ENCODE measurements at places on chromosomes 4 and X.

DNA sequence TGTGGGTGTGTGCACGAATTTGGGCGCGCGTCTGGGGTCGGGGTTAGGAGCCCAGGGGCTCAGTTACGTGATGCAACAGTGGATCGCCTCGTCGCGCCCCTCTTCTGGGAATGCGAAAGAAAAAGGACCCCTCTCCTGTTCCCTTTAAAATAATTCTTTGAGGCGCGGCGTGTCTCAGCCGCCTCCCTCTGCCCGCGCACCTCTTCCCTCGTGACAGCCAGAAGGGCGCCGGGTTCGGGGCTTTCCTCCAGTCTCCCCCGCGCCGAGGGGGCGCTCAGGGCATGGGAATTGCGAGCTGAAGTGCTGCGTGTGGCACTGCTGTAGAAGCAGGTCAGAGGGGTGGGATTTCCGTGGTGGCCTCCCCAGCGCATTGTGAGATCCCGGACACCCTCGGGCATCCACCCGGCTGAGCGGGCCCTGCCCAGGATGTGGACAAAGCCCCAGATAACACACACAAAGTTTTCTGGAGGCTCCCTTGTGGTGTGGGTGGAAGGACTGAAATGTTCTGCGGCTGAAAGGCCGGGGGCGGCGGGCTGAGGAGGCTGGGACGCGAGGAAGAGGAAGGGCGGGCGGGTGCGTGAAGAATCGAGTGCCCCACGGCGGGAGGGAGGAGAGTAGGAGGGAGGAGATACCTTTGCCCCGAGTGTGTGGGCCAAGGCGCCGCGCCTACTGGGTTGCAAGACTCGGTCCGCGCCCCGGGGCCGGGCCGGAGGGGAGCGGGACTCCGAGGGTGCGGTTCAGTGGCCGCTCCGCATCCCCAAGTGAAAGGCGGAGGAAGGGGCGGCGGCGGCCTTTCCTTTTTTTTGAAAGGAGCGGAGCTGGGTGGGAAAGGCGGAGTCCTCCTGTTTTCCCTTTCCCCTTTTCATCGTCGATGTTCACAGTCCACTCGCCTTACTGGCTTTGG, 752 bp downstream of the SEPTIN11 start:
- peak; percentile 16 for DNase-seq

DNA sequence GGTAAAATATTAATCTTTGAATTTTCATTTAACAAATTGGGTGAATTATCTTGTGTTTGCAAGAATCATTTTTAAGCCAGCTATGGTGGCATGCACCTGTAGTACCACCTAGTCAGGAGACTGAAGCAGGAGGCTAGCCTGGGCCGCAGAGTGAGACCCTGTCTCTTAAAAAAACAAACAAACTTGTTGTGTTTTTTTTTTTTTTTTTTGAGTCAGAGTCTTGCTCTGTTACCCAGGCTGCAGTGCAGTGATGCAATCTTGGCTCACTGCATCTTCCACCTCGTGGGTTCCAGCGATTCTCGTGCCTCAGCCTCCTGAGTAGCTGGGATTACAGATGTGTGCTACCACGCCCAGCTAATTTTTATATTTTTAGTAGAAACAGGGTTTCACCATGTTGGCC, 2.2 kb downstream of the TXLNG start:
- DNase-seq, result no peak

GRCh38 chrX:39336671-39337311, 535.5 kb downstream of the MID1IP1 start:
- no peak for DNase-seq

DNA sequence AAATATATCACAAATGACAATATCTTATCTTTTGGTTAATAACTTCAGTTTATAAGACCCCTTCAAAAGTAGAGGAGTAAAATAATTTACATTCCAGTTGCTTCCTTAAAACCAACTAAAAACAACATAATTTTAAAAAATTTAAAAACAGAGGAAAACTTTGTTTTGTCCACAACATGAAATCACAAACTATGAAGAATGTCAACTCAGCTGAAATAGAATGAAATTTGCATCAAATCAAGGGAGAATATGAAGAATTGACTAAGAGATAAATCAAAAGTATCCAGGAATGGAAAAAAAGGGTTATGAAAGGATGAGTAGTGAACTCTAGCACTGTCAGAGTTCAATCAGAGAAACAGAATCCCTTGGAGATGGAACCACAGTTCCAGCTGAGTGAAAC, 2.2 kb upstream of the YY2 start:
- no peak for DNase-seq

- no peak for DNase-seq
These were observed 4.0 kb downstream of the DCLK2 start for GRCh38 chr4:150082241-150082640.

GRCh38 chr4:74931376-74931775, 1.5 kb upstream of the PARM1 start:
- DNase-seq, result no peak

DNA sequence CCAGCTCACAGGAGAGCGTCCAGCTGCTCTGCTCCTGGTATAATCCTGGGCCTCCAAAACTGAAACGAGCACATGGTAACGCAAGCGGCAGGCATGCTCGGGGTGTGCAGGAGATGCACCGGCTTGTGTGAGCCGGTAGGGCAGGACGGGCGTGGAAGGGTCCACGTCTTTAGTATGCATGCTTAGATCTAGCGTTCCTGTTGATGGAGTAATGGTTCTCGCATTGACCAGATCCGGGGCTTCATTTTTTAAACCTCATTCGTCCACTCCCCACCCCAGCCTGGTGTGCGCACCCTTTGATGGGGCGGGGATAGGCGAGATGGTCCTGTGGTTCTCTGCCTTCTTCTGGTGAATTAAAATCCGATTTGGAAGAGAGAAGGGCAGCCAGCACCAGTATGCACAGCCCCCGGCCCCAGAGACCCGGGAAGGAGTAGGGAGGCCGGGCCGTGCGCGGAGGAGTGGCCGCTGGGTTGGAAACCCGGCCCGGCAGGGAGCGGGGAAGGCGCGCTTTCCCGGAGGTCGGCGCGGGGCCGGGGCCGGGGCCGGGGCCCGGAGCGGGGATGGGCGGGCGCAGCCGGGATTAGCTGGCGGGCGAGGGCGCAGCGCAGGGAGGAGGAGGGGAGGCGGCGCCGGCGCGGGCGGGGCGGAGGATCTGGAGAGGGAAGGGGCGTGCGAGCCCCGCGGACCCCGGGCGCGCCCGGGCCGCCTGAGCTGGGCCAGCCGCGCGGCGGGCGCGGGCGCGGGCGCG, 39.9 kb downstream of the FAM149A start:
- no peak for DNase-seq

DNA sequence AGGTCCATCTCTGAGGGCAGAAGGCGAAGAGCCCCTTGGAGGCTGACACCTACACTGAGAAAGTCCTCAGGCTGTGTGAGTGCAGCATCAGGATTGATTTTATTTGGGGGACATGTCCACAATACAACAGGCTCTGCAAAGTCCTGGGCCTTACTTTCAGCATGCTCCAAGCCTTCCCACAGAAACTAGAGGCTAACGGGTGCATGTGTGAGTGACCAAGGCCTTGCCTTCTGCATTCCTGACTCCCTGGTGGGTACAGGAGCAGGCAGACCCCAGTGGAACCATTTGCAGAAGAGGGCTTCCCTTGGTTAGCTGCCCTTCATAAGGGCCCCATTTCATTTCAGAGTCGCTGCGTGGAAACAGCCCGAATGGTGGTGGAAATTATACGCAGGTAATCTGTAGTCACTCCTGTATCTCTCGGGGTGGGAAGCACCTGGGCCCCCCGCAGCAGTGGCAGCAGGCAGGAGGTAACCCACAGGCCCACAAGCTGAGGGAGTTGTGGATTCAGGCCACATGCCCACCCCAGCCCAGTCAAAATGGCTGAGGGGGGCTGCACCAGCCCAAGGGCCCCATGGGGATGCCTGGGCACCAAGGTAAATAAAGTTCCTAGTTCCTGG, 37.7 kb downstream of the NSG1 start:
- DNase-seq, result no peak

GRCh38 chr4:79199743-79200142, 126.1 kb downstream of the NAA11 start:
- DNase-seq, result no peak

- DNase-seq, result no peak
These were observed 142.4 kb downstream of the TMEM164 start for GRCh38 chrX:110145311-110145710.

DNA sequence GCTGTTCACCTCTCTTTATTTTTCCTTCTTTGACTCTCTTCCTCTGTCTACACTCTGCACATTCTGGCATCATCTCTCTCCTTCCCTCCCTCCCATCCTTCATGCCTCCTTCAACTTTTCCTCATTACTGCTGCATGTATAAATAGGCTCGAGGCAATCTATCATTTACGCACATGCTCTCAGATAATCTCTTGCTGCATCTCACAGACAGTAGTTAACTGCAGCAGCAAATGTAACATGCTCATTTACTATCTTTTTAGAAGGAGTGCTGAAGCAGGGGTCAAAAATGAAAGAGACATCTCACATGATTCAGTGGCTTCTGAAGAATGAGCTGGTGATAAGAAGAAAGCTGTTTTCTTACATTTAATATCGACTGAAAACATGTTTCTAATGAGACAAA, 127.7 kb downstream of the RASL11B start:
- DNase-seq, result no peak

- no peak for DNase-seq
These were observed 48.9 kb downstream of the FNIP2 start for GRCh38 chr4:158817562-158818296.

- no peak for DNase-seq
These were observed 81.0 kb upstream of the SMARCAD1 start for GRCh38 chr4:94126669-94127068.

DNA sequence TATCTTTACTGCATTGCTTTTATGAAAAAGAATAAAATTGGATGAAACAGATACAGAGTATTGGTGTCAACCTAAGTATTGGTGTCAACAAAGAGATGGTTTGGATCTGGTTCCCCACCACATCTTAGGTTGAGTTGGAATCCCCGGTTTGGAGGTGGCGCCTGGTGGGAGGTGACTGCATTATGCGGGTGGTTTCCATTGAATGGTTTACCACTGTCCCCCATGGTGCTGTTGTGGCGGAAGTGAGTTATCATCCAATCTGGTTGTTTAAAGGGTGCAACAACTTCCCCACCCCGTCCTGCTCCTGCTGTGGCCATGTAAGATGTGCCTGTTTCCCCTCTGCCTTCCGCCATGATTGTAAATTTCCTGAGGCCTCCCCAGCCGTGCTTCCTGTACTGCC, 52.8 kb upstream of the CD99 start:
- DNase-seq, result no peak

- DNase-seq, result no peak
These were observed 758.2 kb upstream of the INTU start for GRCh38 chr4:126874533-126874932.

GRCh38 chrX:5388087-5388486, 840.6 kb downstream of the NLGN4X start:
- DNase-seq, result no peak

GRCh38 chr4:101807351-101807750, 16.8 kb downstream of the BANK1 start:
- no peak for DNase-seq

DNA sequence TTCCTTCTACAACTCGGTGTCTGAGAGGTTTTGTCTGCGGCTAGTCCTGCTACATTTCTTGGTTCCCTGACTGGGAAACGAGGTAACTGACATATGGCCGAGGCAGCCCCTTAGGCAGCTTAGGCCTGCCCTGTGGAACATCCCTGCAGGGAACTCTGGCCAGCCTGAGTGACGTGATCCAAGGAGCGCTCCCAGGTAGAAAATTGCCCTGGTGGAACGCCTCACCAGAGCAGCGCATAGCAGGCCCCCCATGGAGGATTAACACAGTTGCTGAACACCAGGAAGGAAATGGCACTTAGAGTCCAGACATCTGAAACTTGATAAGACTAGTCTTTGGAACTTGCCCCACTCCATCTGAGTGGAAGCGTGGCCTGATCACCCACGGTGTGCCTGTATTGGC, 837.4 kb upstream of the NDST4 start:
- DNase-seq, result no peak

- no peak for DNase-seq
These were observed 15.9 kb downstream of the RTL9 start for GRCh38 chrX:110374559-110374958.

GRCh38 chr4:119543779-119544178, 84.8 kb downstream of the PDE5A start:
- DNase-seq, result no peak

GRCh38 chr4:136651932-136652331, 880.4 kb downstream of the PCDH18 start:
- DNase-seq, result no peak

GRCh38 chr4:107693132-107693531, 26.9 kb downstream of the PAPSS1 start:
- DNase-seq, result no peak

GRCh38 chr4:108783665-108784463, 21.0 kb upstream of the ETNPPL start:
- no peak for DNase-seq

GRCh38 chr4:87758270-87758669, 41.1 kb upstream of the IBSP start:
- DNase-seq, result no peak

DNA sequence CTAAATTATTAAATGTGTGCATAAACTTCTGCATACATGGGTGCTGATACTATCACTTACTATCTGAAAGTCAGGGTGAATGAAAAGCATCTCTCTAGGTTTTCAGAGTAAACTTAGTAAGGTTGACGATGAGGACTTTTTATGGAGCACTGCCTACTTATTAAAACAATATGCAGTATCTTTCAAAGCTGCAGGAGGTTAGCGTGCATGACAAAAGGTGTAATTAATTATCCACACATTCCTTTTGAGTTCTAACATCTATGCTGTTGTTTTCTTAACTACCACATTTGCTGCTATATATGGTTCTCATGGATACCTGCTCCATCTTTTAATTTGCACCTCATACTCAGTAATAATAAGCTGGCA, 256.2 kb downstream of the FSTL5 start:
- DNase-seq, result no peak

GRCh38 chr4:136400829-136401228, 1131.5 kb downstream of the PCDH18 start:
- no peak for DNase-seq

DNA sequence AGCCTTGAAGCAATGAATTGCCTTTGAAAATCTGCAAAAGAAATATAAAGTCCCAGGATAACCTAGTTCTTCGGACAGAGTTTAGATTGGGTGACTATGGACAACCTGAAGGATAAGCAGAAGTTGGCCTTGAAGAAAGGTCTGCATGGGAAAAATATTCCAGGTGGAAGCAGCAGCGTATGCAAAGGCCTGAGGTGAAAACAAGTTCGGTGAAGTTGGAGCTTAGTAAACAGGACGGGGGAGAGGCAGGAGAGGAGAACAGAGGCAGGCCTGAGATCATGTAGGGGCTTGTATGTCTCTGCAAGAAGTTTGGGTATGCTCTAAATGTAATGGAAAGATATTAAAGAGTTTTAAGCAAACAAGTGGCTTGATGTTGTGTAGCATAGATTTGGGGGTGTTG, 176.0 kb downstream of the ARHGAP24 start:
- no peak for DNase-seq

- no peak for DNase-seq
These were observed 32.5 kb downstream of the WDR1 start for GRCh38 chr4:10083861-10084641.

DNA sequence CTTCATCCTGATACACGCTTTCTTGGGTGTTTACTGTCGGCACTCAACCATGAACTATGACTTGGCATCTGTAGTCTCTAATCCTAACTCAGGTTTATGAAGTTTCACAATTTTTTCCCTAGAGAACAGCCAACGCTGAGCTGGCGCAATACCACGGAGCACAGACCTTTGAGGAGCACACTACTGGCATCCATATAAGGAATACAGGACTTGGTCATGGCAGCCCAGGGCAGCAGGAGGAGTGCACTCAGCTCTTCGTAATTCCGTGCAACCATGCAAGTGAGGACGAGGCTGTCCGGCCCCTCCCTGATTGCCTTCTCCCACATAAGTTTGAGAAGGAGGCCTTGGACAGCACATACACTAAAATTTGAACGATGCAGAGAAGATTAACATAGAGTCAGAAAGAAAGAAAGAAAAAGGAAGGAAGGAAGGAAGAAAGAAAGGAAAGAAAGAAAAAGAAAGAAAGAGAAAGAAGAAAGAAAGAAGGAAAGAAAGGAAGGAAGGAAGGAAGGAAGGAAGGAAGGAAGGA, 41.0 kb upstream of the PDLIM5 start:
- DNase-seq, result no peak

Data from stimulated activated CD8-positive, alpha-beta memory T cell treated with anti-CD3 and anti-CD28 coated beads, Interleukin-15, amount 100 ng/mL, for 1 hour (primary cell).